Activated CD4-positive, alpha-beta T cell treated with anti-CD3 and anti-CD28 coated beads for 4 hours (primary cell): ENCODE measurements at places on chromosomes 5 and 9.
A peak's percentile ranks its signal among the peaks of the same experiment; 100 is the strongest.

DNA sequence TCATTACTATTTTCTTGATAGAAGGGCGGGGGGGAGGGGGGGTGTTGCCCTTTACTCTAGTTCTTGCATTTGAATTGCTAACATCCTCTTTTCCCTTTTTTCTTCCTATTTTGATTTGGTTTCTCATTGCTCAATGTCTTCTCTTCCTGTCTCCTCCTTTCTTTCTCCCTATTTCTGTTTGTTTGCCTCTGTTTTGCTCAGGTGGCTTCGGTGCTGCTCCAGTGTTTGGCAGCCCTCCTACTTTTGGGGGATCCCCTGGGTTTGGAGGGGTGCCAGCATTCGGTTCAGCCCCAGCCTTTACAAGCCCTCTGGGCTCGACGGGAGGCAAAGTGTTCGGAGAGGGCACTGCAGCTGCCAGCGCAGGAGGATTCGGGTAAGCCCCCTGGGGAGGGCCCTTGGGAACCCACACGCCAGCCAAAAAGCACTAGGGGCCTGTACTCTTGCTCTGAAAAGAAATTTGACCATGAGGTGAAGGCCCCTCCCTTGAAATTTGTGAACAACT lies 48.3 kb downstream of the FAM78A start:
- DNase-seq, result no peak

- no peak for DNase-seq
Measured at GRCh38 chr5:154686490-154686889, 68.7 kb upstream of the LARP1 start.

DNA sequence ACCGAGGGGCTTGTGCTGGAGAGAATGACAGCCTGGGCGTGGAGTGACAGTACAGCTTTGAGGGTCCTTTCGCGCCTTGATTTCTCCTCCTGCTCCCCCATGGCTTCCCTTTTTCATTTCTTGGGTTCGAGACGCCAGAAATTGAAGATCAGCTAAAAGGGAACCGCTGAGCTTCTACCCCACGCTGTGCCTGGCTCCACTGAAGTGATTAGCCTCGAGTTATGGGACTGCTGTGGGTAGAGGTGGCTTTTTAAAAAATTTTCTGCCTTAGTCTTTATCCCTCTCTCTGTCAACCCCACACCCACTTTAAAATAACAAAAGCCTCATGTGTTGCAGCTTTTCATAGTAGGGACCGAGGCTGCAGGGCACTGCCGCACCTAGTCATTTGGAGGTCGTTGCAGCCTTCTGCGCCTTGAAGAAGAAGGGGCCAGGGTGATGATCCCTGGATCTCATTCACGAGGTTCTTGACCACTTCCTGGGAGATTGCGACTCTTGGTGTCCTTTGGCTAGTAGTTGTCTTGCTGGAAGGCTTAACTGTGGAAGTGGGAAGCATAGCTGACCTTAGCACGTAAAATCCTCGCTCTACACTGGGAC lies 603 bp downstream of the PPIP5K2 start:
- DNase-seq, result peak; percentile 2

DNA sequence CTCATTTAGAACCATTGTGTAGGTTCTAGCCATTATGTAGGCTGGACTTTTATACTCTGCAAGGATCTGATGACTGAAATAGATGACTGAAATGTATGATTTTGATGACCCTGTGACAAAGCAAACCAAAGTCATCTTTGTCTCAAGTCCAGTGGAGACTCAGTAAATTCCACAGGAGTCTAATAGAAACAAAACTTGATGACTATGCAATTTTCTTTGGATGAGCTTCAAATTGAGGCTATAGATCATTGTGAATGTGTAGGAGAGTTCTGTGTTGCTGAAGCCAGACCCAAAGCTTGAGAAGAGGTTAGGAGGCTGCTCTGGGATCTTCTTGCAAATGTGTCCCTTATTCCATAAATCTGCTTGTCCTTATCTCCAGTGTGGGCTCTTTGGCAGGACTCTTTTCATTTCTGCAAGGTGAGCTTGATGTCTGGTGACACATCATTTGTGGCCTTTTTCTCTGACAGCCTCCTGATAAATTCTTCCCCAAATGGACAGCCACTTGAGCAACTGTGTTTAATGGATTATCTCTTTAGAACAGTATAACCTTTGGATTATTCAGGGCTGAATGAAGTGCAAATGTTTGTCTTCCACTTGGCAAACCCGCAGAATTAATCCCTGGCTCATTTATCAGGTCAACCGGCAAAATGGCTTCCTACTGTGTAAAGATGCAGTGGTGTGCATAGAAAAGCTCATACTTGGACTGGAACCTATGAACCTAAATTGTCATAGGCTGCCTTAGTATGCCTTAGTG lies 235.1 kb upstream of the ANKH start:
- no peak for DNase-seq

DNA sequence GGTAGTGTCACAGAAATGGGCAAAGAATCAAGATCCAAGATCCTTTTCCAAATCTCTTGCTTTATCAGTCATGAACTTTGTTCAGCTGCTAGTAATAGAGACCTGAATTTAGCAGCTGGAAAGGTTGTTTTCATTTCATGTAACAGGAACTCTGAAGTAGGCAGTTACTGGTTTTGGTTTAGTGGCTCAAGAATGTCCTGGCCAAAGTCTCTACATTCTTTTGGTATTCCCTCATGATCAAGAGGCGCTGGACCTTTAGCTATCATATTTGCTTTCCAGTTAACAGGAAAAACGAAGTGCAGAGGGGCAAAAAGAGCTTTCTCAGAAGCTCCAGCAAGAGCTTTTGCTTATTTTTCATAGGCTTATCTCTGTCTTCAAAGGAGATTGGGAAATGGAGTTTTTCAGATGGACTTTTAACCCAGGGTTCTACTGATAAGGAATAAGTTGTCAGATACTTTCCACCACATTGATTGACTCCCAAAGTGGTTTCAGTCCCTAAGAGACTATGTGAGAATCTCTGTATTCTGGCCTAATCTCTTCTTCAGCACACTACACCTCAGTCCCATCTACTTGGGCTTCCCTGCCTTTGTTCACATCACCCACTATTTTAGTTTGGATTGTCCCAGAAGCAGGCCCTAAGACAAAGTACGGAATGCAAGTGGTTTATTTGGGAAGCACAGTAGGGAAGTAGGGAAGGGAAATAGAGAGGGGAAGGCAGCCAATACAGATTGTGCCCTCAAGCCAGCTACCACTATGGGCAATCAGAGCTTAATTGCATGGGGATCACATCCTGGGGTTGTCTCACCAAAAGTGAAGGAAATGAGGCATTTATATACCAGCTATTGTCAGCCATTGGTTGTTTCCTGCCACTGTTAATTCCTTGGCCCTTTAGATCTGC lies 359.3 kb downstream of the LRRC70 start:
- no peak for DNase-seq
